ENCODE measurements at places on chromosomes 16 and 17. TPM values are rescaled to one million over a fixed set of nuclear protein-coding genes. Genes with fewer than 3 reads are reported as not detected.

AXIN1 gene
- 19.8 TPM for total RNA-seq

MT1A gene
- 82.2 TPM for total RNA-seq

CHST6 gene
- 6.0 TPM for total RNA-seq

CCDC200 gene
- total RNA-seq = not detected

ICAM2 gene
- 24.9 TPM for total RNA-seq

ASPA gene
- 3.2 TPM for total RNA-seq

TLCD2 gene
- 9.5 TPM for total RNA-seq

CACNG1 gene
- not detected for total RNA-seq

TNP2 gene
- not detected for total RNA-seq

Data from aorta (tissue), 5 donors.